Left lung (tissue), 14 donors: ENCODE measurements at places on chromosomes 4 and X.

DNA sequence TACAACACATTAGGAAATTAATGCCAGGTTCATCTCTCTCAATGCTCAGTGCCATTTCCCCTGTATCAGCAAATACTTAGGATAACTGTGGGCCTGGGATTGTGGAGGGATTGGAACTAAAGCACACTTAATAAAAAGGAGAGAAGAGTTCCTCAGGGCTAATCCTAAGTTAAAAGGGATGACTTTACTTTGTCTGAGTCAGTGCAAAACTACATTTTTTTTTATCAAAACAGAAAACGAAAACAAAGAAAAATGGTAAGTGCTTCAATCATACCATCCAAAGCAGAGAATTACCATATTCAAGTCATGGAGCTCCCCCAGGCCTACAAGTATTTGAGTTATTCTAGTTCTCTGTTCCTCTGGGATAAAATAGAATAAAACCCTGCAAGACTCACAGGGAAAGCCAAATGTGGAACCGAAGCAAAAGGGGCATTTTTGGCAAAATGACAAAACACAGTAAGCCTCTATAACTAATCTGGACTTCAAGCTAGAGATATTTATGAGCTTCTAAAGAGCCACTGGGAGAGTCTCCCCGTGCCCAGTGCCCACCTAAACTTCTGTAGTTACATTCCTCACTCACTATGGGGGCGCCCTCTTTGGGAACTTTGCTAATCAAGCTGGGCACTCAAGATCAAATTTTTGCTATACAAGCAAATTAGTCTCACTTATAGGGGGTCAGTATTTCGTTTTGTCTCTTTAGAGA is 53.4 kb downstream of the PALLD start:
- H3K4me3 ChIP-seq = no peak overlapping the region
- H3K4me1 ChIP-seq = no peaks in the 10 kb centered on the region
- no peak for DNase-seq

- no peak for DNase-seq
- no peak overlapping the region for H3K4me3 ChIP-seq
- no peak overlapping the region for H3K27ac ChIP-seq
Measured at GRCh38 chrX:40166582-40166981, 68.8 kb upstream of the BCOR start.

DNA sequence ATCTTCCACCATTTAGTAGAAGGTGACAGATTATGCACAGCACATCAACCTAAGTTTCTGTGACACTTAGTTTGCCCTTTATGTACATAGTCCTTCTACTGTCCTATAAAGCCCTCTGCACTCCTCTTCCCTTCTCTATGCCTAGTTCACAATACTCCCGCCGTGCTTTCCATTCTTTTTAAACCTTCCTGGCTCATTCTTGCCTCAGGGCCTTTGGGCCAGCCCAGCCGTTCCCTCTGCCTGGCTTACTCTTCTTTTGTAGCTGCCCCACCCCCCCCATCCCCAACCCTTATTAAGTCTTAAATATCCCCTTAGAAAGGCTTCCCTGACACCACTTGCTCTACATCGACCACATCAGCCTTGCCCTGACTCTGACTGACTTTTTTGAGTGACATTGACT is 33.0 kb downstream of the SGMS2 start:
- peaks cover 9% of the 10 kb centered on the region for H3K4me1 ChIP-seq
- no peaks in the 10 kb centered on the region for H3K36me3 ChIP-seq
- H3K4me3 ChIP-seq = no peak overlapping the region
- DNase-seq = no peak
- no peaks in the 10 kb centered on the region for H3K27me3 ChIP-seq

DNA sequence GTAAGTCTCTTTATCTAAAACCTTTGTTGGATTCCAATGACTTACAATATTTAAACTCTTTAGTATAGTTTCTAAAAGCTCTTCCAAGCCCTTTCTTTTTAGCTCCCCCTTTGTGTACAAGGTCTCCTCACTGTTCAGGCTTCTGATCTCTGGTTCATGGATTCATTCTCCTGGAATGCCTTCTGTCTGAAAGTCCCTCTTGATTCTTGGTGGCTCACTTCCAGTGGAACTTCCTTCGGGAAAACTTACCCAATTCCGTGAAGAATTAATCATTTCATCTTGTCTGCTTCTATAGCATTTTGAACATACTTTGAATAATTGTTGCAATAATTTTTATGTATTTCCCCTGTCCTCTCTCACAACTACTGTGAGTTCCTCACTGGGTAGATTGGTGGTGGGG is 3.6 kb downstream of the ARHGAP24 start:
- no peak for DNase-seq
- H3K4me1 ChIP-seq = no peaks in the 10 kb centered on the region
- no peak overlapping the region for H3K4me3 ChIP-seq
- no peaks in the 10 kb centered on the region for H3K27me3 ChIP-seq
- H3K27ac ChIP-seq = no peak overlapping the region

DNA sequence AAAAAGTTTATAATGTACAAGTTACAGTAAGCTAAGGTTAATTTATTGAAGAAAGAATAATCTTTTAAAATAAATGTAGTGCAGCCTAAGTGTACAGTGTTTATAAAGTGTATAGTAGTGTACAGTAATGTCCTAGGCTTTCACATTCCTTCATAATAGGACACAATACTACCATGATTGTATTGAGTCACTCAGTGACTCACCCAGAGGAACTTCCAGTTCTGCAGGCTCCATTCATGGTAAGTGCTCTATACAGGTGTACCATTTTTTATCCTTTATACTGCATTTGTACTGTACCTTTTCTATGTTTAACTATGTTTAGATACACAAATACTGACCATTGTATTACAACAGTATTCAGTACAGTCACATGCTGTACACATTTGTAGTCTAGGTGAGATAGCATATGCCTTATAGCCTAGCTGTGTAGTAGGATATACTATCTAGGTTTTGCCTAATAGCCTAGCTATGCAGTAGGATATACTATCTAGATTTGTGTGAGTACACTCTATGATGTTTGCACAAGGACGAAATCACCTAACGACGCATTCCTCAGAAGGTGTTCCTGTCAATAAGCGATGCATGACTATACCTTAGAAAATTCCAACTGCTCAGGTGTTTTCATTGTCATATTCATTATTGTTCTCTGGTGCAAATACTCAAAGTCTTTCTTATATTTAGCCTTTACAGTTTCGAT is 5.5 kb upstream of the TMEM255A start:
- no peak overlapping the region for H3K4me3 ChIP-seq
- no peak for DNase-seq
- peaks cover 3% of the 10 kb centered on the region for H3K27me3 ChIP-seq
- H3K36me3 ChIP-seq = no peaks in the 10 kb centered on the region
- no peaks in the 10 kb centered on the region for H3K4me1 ChIP-seq

DNA sequence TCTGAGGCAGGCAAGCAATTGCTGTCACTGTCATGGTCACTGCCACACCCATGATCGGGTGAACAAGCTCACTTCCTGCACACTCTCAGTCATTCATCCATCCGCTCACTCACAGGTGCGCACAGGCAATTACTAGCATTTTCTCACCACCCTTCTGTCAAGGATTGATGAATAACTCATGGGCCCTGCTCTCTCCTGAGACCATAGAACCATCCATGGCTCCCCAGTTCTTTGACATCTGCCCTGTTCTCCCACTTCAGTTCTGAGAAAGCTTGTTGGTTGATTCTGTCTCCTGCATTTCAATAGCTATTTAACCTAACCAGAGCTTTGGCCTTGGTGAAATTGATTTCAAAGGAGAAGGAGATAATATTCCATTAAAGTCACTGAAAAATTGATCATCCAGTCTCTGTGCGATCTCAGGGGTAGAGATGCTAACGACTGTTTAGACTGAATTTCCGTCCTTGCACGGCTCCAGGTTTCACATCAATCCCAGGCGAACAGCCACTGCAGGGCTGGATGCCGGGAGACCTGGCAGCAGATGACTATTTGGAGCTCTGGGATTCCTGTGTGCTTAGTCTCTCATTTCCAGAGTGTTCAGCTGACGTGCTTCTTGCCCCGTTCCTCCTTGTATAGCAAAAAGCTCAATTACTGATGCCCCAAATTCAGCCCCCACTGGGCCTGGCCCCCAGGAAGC is 36.9 kb upstream of the ADRA2C start:
- H3K27me3 ChIP-seq = peaks cover 13% of the 10 kb centered on the region
- H3K36me3 ChIP-seq = no peaks in the 10 kb centered on the region
- H3K4me1 ChIP-seq = no peaks in the 10 kb centered on the region
- DNase-seq = no peak
- H3K4me3 ChIP-seq = no peak overlapping the region

GRCh38 chrX:110532581-110532931 is 173.9 kb downstream of the RTL9 start:
- H3K27ac ChIP-seq = no peak overlapping the region
- H3K4me3 ChIP-seq = no peak overlapping the region
- no peaks in the 10 kb centered on the region for H3K4me1 ChIP-seq
- H3K27me3 ChIP-seq = no peaks in the 10 kb centered on the region
- DNase-seq = no peak

DNA sequence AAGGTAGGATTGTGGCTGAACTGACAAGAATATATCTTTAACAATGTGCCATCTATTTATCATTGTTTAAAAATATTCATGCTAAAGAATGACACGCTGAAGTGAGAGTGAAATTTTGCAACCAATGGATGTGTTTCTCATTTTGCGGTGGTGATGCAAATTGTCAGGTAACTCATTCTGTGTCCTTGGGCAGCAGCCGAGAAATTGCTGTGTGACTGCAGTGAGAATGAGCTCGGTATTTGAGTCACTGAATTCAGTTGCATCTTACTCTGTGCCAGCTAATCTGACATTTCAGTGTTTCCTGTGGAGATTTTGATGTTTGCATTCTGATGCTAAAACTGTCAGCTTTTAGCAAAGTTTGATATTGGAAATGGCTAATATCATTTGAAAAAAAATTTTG is 28.1 kb downstream of the MCUB start:
- H3K36me3 ChIP-seq = no peaks in the 10 kb centered on the region
- H3K27ac ChIP-seq = no peak overlapping the region
- H3K4me1 ChIP-seq = no peaks in the 10 kb centered on the region
- DNase-seq = no peak
- no peaks in the 10 kb centered on the region for H3K27me3 ChIP-seq

DNA sequence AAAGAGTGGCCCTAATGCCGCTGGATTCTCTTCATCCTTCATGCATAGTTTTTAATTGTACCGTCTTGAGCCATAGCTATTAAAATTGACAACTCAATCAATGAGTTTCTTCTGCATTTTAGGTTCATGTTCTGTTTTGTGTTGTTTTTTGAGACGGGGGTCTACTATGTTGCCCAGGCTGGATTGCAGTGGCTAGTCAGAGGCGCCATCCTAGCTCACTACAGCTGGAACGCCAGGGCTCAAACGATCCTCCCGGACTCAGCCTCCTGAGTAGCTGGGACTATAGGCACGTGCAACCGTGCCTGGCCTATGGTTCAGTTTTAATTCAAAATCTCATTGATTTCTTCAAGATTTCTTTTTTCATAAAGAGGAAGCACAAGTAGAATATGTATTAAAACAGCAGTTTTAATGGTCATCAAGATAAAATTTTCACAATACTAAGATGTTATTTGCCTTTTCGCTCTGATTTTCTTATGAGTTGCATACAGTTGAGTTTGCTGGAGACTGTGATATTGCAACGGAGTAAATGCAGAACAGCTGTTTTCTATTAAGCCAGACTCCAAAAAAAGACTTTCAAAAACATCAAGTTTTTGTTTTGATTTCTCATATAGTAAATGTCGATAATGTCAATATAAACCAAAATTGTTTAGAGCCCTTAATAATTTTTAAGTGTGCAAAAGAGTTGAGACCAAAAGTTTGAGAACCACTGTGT is 1.1 kb upstream of the STX18 start:
- H3K27ac ChIP-seq = no peak overlapping the region
- DNase-seq = peak; percentile 1
- no peaks in the 10 kb centered on the region for H3K36me3 ChIP-seq
- no peaks in the 10 kb centered on the region for H3K27me3 ChIP-seq
- H3K4me3 ChIP-seq = peak overlapping the region; percentile 96
